ENCODE measurements at places on chromosomes 11 and 22.

- DNase-seq = no peak
Observed at GRCh38 chr11:71343828-71344400, 91.5 kb upstream of the SHANK2 start.

GRCh38 chr22:36454916-36455570, 26.4 kb downstream of the TXN2 start:
- DNase-seq = peak; percentile 44

DNA sequence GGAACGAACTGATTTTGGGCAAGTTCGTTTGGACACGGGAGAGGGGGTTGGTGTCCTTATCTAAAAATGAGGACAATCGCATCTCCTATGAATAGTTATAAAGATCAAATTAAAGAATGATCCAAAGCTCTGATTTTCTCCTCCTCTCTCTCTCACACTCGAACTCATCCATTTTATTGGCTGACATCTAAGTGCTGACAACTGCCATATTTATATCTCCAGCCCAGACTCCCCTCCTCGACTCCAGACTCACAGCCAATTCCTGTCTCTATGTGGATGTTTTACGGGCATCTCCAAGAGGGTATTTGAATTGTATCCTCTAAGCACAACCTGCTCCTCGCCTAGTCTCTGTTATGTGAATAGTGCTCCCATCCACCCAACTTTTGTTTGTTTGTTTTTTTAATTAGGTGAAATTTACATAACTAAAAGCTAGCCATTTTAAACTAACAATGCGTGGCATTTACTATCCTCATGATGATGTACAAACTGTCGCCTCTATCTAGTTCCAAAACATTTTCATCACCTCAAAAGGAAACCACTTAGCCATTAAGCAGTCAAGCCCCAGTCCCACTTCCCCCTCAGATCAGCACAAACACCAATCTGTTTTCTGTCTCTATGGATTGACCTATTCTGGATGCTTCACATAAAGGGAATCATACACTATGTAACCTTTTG, 4.0 kb downstream of the SYN3 start:
- DNase-seq = no peak

GRCh38 chr22:44883011-44883421, 126.8 kb downstream of the PHF21B start:
- no peak for DNase-seq

DNA sequence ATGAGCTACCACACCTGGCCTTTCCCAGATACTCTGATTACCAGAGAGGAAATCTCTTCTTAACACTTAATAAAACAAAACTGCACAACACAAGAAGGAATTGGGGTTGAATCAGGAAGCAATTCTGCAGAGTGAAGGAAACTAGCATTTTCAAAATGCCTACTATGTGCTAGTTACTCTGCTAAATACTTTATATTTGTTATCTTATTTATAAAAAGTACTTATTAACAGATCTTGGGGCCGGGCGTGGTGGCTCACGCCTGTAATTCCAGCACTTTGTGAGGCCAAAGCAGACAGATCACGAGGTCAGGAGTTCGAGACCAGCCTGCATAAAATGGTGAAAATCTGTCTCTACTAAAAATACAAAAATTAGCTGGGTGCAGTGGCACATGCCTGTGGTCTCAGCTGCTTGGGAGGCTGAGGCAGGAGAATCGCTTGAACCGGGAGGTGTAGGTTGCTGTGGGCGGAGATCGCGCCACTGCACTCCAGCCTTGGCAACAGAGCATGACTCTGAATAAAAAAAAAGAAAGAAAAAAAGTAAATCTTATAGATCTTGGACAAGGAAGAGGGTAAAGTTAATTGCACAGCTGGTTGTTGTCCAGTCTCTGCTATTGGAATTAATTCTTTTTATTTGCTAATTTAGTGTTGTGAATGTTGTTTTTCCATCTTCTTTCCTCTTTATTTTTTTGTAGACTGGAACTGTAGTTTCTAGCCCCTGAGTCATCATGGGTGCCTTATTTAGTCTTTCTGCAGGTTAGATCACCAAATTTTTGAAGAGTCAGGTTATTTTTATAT, 22.1 kb downstream of the TMEM135 start:
- no peak for DNase-seq

- no peak for DNase-seq
Observed at GRCh38 chr11:59197991-59198390, 14.7 kb downstream of the MPEG1 start.

GRCh38 chr11:24624432-24624831, 127.6 kb downstream of the LUZP2 start:
- DNase-seq = no peak

DNA sequence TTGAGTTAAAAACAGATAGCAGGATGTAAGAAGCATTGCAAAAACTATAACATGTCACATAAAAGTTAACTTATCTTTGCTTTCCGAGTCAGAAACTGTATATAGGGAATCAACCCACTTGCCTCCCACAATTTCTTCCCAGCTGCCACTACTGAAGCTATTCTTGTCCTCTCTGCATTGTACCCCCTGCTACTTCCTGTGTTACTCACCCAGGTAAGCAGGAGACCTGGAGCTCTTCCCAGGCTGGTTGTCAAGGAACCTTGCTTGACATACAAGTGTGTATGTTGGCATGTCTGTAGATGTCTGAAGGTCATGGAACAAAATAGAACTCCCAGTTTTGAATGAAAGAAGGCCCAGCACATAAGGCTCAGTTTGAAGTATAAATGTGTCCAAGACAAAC, 74.3 kb upstream of the LRRC4C start:
- DNase-seq = no peak

GRCh38 chr11:108093128-108093904, 28.1 kb upstream of the ACAT1 start:
- DNase-seq = no peak

DNA sequence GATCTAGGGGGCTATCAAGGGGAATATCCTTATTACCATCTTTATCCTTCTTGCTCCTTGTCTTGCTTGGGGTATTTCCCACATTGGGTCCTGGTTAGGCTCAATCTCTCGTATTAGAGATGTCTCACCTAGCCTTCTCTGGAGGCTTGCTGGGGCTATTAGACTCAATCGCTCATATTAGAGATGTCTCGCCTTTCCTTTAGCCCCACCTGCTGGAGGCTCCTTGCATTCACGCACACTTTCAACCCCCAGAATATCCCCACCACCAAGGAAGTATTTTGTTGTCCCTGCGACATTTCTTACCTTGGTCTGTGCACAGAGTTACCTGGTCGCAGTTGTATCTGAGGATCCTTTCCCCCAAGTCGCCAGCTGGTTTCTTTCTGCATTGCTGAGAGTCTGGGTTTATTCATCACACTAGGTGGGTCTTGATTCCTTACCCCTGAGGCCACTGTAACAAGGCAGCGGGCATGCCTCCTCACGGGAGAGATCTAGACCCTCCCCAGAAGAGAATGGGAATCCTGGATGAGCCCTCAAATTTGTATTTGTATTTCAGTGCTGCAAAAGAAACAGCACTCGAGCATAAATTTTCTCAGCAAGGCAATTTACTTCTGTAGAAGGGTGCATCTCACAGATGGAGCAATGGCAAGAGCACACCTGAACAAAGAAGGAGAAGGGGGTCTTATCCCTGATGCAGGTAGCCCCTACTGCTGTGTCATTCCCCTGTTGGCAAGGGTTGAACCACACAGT, 15.9 kb upstream of the HYLS1 start:
- no peak for DNase-seq

GRCh38 chr11:67614730-67615714, 8.3 kb downstream of the NDUFV1 start:
- no peak for DNase-seq

DNA sequence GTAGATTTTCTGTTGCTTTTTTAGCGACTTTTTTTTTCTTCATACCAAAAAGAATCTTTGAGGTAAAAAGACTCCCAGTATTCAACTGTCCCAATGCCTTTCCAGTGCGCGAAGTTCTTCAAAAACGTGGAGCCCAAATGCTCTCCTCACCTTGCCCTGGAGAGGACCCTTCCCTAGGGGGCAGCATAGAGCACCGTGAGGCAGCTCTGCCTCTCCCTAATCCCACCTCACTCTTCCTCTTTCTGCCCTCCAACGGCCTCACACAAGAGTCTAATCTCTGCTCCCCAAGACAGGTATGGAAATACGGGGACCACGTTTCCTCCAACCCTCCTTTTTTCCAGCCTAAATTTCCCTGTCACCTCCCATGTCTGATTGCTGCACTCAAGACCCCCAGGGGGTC, 117.5 kb upstream of the ALX4 start:
- DNase-seq = no peak

GRCh38 chr11:131486937-131487635, 116.7 kb downstream of the NTM start:
- no peak for DNase-seq

GRCh38 chr11:79708319-79708932, 267.6 kb upstream of the TENM4 start:
- DNase-seq = no peak

DNA sequence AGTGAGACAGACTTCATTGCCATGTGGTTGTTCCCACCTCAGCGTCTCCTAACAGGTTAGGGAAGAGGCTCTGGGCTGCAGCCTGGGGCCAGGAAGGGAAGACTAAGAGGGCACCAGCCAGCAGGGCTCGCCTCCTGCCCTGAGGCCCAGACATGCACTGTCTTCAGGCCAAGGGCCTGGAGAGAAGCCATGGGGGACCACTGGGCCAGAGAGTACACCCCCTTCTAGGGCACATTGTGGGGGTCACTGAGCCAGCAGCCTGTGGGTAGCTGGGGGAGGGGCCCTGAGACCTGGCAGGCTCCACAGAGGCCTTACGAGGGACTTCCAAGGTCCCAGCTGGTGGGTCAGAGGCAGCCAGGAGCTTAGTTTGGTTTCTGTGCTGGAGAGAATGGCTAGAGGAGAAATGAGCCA, 25.0 kb upstream of the MYRF start:
- no peak for DNase-seq

DNA sequence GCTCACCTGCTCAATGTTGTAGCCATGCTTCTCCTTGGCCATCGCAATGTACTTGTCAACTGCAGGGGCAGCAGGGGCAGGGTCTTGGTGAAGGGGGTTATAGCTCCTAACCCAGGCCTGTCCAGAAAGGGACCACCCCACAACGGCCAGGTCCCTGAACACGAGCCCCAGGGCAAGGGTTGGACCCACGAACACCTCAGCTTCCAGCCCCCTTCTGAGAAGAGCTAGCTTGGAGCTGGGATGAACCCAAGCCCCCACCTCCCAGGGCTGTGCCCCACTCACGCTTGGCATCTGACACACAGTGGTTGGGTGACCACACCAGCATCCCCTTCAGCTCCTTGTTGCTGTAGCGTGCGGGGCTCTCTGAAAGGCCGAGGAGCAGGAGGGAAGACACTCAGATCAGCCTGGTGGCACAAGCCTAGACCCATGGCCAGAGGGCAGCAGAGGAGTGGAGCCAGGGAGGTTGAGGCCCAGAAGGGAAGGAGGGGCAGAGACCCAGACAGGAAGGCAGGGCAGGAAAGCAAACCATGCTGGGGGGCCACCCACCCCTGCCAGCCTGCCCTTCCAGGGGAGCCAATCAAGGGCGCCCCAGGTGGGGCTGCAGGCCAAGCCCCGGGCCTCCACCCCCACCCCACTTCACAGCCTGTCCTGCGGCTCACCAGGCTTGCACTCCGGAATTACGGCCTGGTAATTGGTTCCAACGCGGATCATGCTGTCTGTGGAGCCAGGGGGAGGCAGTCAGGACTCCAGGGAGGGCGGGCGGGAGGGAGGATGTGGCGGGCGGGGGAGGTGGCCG, 1.9 kb downstream of the RCOR2 start:
- DNase-seq = no peak

GRCh38 chr11:12330485-12331231, 46.7 kb upstream of the PARVA start:
- DNase-seq = no peak

DNA sequence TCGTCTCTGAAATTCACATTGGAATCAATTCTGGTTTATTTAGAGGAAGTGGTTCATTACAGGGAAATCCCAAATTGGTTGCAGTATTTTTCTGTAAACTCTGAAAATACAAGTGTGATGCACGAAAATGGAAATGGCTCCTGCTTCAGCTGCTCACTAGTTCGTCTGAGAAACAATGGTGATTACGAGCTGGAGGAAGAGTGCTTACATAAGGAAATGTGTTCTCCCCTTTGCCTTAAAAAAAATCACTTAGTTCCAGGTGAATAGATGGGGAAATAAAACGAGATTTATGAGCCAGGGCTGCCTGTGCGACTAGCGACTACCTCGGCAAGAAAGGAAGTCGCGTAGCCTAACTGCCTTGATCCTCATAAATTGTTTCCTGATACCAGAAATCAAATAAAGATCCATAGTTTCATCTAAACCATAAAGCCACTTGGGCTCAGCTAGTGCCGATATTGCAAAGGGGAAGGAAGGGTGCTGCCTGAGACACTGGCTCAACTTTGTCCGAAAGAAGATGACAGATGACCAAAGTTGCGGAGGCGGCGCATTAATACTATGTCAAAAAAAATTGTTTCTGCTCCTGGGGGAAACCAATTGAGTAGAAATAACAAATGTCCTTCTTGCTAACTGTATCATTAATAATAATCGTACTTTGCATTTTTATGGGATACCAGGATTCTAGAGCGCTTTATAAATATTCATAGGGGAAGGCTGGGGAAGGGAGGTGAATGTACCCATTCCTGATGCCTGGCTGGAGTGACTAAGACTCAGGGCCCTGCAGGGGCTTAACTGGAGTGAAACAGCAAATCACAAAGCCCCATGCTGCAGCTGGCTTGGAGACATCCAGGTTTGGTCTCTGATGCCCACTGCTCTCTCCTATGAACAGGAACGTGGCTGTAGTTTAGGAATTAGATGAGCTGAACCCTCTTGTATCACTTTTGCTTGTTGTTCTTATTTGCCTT, 185.7 kb downstream of the BLID start:
- DNase-seq = no peak

- no peak for DNase-seq
Observed at GRCh38 chr11:126229858-126230540, 18.4 kb downstream of the FAM118B start.

DNA sequence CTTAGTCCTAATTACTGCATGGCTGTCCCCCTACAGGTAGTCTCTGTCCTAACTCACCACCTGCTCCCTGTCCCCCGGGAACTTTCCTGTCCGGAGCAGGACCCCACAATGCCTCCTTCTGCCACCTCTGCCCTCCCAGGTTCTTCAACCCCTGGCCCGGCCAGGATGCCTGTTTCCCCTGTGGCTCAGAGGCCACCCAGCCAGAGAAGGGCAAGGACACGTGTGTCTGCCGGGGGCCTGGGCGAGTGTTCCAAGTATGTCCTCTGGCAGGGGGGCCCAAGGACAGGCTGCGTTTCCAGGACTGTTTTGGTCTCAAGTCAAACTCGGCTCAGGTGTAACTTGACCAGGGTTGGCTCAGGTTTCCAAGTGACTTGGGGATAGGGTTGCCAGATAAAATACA, 63.8 kb downstream of the BTG4 start:
- no peak for DNase-seq

- DNase-seq = no peak
Observed at GRCh38 chr11:77042111-77042726, 8.0 kb downstream of the B3GNT6 start.

- DNase-seq = no peak
Observed at GRCh38 chr11:66768818-66769217, 39.8 kb upstream of the SPTBN2 start.

- no peak for DNase-seq
Observed at GRCh38 chr11:82233201-82233600, 500.5 kb downstream of the FAM181B start.

GRCh38 chr11:12680246-12680939, 6.2 kb downstream of the TEAD1 start:
- no peak for DNase-seq
